Hypothalamus (tissue), 51 donors: ENCODE measurements at places on chromosomes 4 and X.

GRCh38 chr4:37905533-37906169 lies 14.8 kb downstream of the TBC1D1 start:
- no peak for DNase-seq

DNA sequence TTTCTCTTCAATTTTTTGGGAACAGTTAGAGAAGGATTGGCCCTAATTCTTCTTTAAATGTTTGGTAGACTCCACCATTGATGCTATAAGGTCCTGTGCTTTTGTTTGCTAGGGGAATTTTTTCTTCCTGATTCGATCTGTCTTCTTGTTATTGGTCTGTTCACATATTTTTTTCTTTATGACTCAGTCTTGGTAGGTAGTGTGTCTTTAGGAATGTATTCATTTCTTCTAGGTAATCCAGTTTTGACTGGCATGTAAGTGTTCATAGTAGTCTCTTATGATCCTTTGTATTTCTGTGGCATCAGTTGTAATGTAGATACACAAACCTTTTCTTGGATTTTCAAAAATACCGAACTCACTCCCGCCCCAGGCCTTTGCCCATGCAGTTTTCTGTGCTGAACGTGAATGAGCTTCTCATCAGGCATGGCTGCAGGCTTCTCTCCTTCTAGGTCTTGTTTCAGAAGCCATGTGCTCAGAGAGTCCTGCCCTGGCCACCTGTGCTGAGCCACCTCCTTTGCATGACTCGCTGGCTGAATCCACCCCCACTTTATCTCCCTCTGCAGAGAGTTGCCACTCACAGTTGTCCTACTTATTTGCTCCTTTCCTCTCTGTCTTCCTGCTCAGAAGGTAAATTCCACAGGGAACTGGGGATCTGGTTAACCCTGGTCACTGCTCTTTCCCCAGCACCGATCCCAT lies 67.0 kb downstream of the STK32B start:
- DNase-seq, result no peak

- DNase-seq, result no peak
Measured at GRCh38 chr4:51885363-51885762, 42.4 kb downstream of the DCUN1D4 start.

DNA sequence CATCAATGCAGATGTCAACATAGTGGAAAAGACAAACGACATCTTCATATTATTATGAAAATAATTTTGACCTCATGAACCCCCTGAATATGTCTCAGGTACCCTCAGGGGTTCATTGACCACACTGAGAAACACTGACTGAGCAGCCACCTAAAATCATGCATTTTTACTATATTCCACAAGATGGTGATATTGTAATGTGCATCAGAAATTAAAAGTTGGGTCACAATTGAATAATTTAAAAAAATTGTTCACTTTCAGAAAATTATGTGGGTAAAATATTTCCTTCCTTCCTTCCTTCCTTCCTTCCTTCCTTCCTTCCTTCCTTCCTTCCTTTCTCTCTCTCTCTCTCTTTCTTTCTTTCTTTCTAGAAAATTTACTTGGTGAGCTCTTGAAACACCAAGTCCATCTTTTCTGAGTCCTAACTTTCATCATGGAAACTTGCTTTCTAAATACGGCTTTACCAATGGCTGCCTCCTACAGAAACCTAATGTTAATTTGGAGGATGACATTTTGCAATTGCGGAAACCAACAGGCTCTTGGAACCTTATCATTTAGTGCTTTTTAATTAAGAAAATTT lies 103.6 kb downstream of the RTL3 start:
- DNase-seq, result no peak

DNA sequence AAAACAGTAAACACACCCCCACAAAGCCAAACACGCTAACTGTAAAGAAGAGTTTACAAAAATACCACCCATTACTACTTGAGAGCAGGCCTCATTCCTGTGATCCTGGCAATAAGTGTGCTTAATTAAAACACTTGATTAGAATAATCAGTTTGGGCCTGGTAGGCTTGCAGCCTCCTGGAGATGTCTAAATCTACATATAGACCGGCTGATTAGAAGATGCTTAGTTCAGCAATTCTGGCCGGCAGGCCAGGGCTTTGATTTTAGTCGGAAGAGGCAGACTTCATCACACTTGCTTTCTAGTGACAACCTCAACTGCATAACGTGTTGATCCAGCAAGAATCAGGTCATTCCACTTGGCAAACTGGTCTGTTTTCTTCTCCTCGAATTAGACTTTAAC lies 114.0 kb downstream of the DCTD start:
- DNase-seq, result no peak

DNA sequence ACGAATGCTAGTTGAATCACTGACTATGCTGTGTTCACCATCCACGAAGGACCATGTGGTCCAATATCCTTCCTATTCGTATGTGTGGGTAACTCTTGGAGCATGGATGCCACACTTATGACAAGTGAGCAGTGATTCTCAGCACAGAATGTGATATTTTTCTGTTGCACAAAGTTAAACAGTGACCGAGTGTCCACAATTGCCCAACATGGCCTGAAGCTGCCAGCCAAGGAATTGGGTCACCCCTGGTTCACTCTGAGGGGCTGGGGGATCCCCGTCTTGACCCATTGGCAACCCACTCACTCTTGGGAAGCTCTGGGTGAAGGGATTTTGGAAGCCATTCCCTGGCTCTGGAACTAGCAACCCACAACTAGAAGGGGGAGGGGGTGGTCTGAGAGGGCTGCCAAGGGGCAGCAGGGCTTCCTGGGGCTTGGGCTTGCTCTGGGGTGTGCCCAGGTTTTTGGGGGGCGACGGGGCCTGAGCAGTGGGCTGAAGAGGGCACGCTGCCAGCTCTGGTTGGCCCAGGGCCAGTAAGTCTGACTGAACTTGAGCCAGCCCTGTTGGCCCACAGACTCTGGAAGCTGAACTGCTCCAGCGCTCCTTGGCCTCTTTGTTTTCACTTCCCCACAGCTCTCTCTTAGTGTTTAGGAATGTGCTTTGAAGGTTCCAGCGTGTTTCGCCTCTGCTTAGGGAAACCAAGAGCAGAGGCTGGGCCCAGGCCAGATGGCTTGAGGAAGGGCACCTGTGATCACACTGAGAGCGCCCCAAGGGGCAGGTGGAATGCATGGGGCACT lies 43.1 kb upstream of the BCOR start:
- DNase-seq, result no peak

GRCh38 chrX:7927259-7928167 lies at the start of gene PNPLA4:
TSS of gene PNPLA4 (minus strand) at chrX:7927413. CDS start at chrX:7926119, 1,294 bp downstream.
- peak; percentile 47 for DNase-seq

DNA sequence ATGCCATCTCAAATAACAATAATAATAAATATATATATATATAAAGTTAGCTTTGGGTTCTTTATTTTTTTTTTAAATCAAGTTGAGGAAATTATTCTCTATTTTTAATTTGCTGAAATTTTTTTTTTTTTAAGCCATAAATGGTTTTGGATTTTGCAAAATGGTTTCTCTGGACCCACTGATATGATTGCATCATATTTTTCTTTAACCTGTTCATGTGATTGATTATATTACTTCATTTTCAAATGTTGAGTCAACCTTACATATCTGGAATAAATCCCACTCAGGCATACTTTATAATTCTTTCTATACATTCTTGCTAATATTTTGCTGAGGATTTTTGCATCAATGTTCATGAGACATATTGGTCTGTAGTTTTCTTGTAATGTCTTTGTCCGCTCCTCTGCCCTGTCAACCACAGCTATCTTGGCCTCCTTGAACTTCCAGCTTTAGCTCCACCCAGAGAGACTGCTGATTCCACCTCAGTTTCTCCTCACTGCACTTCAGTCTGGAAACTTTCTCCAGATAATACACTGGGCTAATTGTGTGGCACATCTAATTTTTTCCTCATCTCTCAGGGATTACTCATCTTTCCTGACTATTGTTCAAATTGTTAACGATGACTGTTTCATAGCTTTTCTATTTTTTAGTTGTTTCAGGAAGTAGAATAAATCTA lies 160.9 kb upstream of the GIMD1 start:
- DNase-seq, result no peak

DNA sequence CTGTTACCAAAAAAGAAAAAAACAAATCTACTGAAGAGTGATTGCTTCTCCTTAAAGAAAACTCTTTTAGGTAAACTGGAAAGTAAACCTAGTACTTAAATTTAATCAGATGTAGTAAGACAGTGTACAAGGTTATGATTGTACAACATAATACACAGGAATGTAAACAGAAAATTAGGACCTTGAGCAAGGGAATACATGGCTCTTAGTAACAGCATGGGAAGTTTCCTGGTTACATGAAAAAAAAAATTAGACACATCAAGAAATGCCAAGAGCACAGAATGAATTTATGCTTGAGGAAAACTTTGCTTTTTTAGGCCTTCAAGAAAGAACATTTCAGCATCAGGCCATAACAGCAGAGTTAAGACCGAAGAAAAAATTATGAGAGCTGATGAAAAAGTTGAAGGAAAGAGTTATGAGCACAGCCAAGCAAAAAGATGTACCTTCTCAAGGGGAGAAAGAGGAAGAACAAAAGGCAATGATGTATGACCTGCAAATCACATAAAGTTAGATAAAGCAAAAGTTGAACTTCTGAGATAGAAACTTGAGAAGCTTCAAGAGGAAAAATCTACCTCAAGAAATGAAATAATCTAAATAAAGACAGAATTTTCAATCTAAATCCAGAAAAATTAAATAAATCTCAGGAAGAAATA lies 311.6 kb downstream of the GALNTL6 start:
- DNase-seq, result no peak

DNA sequence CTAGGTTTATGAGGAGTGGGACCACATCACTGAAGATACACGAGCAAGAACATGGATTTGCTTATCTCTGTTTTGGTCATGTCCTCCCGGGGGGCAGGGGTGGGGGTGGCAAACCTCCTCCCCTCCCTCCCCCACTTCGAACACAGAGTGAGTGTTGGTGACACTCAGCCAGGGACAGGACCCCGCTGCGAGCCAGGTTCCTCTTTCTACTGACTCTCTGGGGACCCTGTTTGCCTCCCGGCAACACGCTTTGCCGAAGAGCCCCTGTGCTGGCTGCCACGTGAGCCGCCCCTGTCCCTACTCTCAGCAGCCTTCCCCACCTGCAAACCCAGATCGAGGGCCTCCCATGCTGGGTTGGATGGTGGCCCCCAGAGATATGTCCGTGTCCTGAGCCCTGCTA lies 34.7 kb downstream of the P2RY8 start:
- DNase-seq, result no peak

GRCh38 chrX:28349888-28350287 lies 237.4 kb upstream of the IL1RAPL1 start:
- no peak for DNase-seq

GRCh38 chr4:138177278-138177968 lies 64.7 kb downstream of the SLC7A11 start:
- no peak for DNase-seq

GRCh38 chrX:124504111-124504983 lies 158.0 kb downstream of the SH2D1A start:
- no peak for DNase-seq

DNA sequence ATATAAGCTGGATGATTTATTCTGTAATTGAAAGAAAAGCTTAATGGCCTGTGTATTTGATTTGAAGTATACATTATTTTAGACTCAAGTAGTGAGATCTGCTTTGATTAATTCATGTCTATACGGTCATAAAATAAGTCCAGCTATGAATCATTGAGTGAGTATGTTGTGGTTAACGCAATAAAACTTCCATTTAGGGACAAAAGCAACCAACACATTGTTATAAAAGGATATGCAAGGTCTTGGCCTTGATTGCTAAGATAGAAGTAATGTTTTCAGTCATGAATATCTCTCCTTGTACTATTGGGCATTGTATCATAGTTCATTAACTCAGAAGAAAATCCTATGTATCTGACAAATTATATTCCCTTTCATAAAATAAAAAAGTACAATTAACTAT lies 162.1 kb downstream of the EPHA5 start:
- DNase-seq, result no peak

- DNase-seq, result no peak
Measured at GRCh38 chr4:121243485-121243884, 79.4 kb upstream of the TNIP3 start.

DNA sequence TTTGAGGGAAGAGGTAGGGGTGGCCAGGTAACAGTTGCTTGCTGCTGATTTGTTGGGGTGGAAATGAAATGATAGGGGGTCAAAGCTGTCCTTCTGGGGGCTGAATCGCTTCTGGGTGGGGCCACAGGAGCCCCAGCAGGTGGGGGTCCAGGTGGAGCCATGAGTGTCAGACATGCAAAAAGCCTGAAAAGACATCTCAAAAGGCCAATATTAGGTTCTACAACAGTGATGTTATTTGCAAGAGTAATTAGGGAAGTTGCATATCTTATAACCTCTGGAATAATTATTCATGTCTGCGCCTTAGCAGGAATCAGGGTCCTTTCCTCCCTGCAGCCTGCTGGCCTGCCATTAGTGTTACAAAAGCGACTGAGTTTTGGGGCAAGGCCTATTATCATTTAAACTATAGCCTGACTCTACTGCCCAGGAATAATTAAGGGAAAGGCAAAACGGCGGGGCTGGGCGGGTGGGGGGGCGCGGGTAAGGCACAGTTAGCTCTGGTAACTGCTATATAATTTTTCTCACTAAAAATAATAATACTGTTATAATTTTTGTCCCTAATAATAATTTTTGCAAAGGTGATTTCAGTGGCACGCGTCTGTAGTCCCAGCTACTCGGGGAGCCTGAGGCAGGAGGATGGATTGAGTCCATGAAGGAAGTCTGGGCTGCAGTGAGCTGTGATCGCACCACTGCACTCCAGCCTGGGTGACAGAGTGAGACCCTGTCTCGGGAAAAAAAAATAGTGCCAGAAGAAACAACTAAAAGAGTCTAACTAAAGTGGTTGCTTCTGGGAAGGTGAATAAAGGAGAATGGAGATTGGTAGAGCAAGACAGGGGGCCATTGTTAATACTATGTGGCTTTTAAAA lies 145.7 kb downstream of the MAGEB17 start:
- DNase-seq, result no peak

GRCh38 chr4:3416270-3416669 lies 25.5 kb upstream of the HGFAC start:
- no peak for DNase-seq

DNA sequence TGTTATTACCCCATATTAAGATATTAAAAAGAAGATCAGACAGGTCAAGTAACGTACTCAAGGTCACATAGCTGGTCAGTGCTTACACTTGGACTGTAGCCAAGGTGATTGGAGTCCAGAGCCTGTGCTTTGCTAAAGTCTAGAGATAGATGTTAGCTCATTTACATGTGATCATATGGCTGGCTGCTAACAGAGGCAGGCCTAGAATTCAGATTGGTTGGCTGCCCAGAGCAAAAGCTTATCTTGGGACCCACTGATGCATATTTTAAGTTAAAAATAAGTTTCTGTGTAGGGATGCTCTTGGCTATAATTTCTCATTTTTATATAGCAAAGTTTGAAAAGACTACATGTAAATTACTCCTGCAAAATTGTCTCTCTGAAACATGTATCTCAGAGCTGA lies 18.1 kb upstream of the EXOC1L start:
- no peak for DNase-seq

GRCh38 chr4:108431986-108432385 lies 188.4 kb upstream of the RPL34 start:
- no peak for DNase-seq

- DNase-seq, result no peak
Measured at GRCh38 chr4:111991797-111992196, 153.5 kb upstream of the FAM241A start.
